ENCODE measurements at places on chromosomes 6 and 20.
A peak's percentile ranks its signal among the peaks of the same experiment; 100 is the strongest.

DNA sequence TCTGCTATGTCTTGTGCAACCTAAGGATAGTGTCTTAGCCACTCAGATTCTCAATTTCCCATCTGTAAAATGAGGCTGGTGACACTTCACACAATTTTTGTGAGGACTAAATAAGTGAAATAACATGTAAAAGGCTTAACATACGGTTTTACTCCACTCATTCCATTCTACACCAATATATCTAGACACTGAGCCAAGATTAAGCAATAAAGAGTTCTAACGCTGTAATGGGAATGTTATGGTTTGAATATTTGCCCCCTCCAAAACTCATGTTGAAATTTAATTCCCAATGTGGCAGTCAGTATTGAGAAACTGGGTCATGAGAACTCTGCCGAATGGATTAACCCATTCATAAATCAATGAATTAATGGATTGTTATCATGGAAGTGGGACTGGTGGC is 301.0 kb downstream of the HACE1 start:
- DNase-seq: no peak

GRCh38 chr20:55668631-55669030 is 336.7 kb downstream of the CBLN4 start:
- no peak for DNase-seq

DNA sequence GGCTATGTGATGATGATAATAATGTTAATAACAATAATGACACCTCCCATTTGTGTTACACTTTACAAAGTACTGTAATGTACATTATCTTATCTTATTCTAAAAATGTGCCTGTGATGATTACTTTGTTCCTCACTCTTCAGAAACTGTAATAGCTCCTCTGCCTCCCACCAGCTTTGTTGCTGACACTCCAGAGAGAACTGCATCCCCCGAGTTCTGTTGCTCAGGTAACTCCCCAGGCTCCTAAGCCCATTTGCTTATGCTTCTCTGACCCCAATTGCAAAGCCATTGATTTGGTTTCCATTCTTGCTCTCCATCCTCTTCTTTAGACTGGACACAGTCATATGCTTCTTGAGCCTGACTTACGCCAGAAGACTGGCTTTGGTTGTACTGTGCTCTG is 319.7 kb downstream of the EPM2A start:
- DNase-seq: no peak

DNA sequence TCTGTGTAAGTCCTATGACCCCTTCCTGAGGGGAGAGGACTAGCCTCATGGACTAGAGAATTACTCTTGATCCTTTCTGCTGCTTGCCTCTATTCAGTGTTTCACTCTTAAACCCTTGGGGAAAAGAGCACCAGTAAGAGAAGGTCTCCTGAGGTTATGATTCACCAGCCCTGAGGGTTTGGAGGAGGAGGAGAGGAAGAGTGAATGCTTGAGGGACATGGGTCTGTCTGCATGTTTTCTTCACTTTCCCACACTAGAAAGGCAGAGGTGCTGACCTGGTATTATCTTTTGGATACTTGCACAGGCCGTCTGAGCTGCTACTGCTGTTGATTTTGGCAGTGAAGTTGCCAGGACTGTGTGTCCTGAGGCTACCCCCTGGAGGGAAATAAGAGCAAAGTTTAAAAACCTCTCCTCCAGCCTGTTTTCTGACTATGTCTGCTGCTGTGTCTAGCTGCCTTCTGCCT is 78.3 kb downstream of the CD109 start:
- DNase-seq: no peak

DNA sequence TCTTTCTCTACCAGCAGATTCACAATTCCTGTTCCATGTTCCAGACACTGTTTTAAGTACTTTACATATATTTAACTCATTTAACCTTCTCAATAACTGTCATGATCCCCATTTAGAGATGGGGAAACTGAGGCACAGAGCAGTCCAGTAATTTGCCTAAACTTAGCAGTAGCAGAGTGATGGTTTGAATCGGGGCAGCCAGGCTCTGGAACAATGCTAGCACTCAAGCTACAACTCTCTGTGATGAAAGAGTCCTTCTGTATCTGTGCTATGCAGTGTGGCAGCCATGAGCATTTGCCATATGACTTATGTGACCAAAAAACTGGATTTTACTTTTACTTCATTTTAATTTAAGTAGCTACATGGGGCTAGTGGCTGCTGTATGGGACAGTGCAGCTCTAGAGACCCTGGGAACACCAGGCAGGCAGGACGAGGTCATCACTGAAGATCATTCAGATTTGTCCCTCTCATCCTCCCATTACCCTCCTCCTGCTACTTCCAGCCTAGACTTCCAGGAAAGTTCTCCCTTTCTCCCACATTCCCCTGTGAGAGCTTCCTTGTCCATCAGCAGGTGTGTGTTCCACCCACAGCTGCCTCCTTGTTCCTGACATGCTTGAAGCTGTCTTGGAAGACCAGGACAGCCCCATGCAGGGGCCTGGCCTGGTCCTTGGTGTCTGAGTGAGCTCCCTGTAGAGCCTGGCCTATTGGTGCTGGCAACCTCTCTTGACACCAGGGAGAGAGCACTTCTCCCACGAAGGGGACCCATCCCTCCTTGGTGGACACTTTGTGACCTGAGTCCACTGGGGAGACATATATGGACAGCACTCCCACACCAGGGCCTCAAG is 157.0 kb downstream of the MRPL14 start:
- no peak for DNase-seq

- no peak for DNase-seq
Observed at GRCh38 chr6:70813885-70814284, 143.0 kb downstream of the B3GAT2 start.

- DNase-seq: no peak
Observed at GRCh38 chr6:157842212-157842611, 19.2 kb downstream of the SNX9 start.

- DNase-seq: no peak
Observed at GRCh38 chr20:37295001-37295400, 5.5 kb downstream of the MANBAL start.

GRCh38 chr6:117414770-117415169 is 11.0 kb downstream of the ROS1 start:
- DNase-seq: no peak

DNA sequence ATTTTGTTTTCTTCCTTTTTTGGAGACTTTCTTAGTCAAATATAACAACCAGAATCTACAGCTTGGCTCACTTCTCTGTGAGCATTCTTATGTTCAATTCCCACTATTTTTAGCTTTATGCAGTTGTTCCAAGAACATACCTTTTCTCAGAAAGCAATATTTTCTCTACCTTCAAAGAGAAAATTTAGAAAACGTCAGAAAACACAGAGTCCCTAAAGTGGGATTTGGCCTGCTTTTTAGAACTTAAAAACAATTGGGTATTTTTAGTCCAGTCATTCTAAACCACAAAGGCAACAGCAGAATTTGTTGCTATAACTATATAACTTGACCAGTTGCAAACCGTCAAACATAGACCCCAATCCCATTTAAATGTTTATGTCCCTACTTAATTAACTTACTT is 133.1 kb downstream of the MOXD1 start:
- no peak for DNase-seq

GRCh38 chr20:56826705-56827665 is 197.9 kb downstream of the TFAP2C start:
- DNase-seq: no peak

- DNase-seq: no peak
Observed at GRCh38 chr6:153944201-153944600, 94.8 kb upstream of the OPRM1 start.

DNA sequence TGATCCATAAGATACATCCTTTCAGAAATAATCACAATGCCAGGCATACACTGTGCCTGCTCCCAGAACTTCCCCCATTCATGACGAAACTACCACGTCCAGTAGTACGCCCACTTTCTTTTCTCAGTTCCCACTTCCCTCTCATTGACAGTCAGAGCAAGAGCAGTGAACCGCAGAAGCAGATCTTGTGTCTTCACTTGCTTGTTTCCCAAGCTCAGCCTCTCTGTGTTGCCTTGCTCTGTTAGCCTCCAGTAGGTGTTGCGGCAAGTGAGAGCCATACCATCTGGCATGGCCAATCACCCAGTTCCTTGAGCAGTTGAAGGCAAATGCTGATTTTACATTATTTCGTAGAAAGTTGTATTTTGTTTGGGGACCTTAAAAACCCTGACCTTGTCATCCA is 11.7 kb downstream of the UST start:
- peak; percentile 40 for DNase-seq

- no peak for DNase-seq
Observed at GRCh38 chr20:32482143-32482441, 103.0 kb downstream of the NOL4L start.

GRCh38 chr6:151279891-151280290 is 40.1 kb downstream of the AKAP12 start:
- DNase-seq: no peak

DNA sequence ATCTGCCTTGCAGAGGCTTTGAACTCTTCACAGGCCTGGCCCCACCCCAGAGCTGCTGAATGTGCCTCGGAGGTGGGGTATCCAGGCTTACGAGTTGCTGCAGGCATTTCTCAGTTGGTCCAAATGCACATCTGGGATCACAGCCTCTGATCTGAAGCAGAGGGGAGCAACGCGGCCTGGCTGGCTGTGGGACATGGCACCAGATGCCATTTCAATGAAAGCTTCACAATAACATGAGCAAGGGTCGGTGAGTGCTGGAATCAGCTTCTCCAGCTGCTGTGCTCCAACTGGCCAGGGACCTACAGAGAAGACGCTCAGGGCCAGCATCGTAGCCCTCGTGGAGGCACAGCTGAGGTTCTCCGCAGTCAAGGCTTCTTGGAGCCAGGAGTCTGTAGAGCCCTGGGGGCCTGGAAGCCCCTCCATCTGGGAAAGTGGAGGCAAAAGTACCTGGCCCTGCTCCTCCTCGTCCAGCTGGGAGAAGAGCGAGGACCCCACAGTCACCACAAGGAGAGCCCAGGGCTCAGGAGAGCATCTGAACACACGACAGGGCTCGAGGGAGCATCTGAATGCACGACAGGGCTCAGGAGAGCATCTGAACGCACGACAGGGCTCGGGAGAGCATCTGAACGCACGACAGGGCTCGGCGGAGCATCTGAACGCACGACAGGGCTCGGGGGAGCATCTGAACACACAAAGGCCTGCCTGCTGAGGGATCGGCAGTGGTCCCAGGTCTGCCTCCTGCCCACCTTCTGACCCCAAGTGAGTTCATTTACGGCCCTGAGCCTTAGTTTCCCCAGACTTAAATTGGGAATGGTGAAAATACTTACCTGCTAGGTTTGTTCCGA is 165.2 kb downstream of the DLL1 start:
- no peak for DNase-seq

Measured in stimulated activated naive CD8-positive, alpha-beta T cell treated with anti-CD3 and anti-CD28 coated beads, Interleukin-15, Interleukin-2, amounts not matched to agents 100 U/mL and 50 U/mL, for 24 hours (primary cell).